Endodermal cell (in vitro differentiated cells): ENCODE measurements at places on chromosomes 3 and 15.

GRCh38 chr15:78301828-78302227, 2.4 kb upstream of the SKIC8 start:
- DNase-seq: no peak

GRCh38 chr3:142332390-142332789, 107.0 kb upstream of the GK5 start:
- DNase-seq: no peak

DNA sequence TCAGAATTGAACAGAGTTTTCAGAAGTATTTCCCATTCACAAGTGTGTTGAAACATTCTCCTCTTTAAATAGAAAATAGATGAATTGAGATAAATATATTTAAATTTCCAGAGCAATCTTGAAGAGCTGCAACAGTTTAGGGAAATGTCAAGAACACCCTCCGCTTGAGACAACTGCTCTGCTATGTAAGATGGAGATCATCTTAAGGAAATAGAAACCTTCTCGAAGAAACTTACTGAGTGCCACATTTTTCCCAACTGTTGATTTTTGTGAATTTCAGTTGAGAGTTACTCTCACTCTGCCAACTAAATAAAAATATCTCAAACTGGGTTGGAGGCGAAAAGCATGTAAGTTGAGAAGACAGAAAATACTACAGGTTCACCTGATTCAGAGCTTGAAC, 78.0 kb downstream of the SUCLG2 start:
- DNase-seq: no peak

GRCh38 chr15:86312486-86312885, 232.8 kb downstream of the AGBL1 start:
- no peak for DNase-seq

GRCh38 chr15:57235873-57236272, 140.4 kb upstream of the CGNL1 start:
- DNase-seq: no peak
